ENCODE measurements at places on chromosomes 7 and 10.
A peak's percentile ranks its signal among the peaks of the same experiment; 100 is the strongest.

DNA sequence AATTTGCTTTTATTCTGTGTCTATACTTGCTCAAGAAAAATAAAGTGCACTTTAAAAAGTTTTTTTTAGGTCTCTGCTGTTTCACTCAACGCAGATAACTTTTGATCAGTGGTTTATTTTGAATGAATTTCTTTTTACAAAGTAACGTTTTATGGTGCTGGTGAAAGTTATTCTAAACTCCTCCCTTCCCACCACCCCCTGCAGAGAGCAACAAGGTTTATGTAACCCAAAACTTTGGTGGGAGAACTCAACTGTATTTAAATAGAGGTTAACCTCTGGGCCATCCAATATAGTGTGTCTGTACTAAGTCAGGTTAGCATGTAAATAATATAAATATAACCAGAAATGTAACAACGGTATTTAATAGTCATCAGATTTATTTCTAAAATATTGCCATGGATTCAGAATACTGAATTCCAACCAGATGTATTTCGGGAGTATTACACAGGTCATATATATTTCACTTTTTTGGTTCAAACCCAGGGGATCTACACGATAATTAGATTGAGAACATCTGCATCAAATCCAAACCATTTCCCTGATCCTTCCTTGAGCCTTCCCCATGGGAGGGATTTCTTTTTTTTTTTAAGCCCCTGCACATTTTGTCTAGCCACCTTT is 3.9 kb upstream of the CUX1 start:
- no peak for DNase-seq

DNA sequence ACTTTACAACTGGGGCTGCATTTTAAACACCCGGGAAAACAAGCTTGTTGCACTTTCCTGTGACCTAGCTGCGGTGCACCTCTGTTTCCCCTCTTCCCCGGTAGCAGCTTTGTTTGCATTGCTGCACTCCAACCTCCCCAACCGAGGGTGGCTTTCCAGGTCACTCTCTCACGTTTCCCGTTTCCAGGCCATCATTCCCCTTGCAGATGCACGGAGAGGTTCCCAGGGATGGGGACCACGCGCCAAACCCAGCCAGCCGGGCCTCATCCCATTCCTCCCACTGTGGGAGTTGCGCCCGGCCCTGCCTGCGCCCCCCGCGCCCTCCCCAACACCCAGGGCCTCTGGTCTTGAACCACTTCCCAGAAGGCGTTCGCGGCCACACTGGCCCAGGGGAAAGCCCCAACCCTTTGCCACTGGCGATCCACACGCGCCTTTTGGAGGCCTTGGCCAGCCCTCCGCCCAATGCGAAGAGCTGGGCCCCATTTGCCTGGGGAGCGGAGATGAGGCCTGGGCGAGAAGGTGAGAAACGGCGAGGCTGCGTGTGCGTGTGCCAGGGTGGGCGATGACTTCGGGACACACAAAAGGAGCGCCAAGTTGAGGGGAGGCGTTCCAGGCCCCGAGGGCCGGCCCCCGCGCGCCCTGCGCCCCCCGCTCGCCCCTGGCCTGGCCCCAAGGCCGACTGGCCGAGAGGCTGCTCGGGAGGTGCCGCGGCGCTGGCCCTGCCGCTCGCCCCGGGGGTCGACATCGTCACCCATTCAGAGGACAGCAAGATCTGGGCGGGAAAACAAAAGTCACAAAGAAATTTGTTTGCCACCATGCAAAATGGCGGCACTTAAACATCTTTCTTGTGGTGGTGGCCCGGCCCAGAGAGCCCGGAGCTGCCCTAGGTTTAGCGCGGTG is 15.9 kb downstream of the SKIDA1 start:
- DNase-seq: no peak

- peak; percentile 84 for DNase-seq
Observed at GRCh38 chr10:77405771-77406241, 231.8 kb downstream of the KCNMA1 start.

- DNase-seq: no peak
Observed at GRCh38 chr10:33117816-33118215, 159.8 kb upstream of the ITGB1 start.

GRCh38 chr7:138667535-138668228 is 33.5 kb downstream of the SVOPL start:
- DNase-seq: no peak

DNA sequence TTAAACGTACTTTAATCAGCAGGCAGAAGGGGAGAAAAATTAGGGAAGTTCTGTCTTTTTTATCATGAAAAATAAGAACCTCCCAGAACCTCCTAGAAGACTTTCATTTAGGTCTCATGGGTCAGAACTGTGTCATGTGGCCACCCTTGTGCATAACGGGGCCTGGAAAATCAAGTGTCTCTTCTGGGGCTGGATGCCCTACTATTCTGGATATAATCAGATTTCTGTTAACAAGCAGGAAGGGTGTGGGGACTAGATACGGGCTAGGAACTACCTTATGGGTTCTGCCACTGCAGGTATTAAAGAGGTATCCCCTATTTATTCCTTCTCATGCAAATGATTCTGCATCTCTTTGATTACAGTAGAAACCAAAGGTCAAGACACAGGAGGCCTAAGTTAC is 14.1 kb downstream of the LANCL2 start:
- DNase-seq: no peak

DNA sequence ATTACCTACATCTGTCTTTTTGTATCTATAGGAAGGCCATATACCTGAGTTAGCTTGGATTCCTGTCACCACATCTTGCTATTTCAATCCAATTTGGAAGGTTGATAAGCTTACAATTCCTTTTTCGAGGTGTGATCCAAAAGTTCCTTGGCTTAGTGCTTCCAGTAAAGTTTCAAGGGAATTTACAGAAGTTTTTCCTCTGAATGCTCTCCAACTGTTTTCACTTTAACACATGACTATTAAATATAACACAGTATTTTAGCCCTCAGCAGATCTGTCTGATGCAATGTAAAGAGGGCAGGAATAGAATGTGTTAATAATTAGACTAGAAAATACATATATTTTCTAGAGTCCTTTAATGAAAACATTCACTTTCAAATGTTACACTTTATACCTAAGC is 171.4 kb downstream of the DKK1 start:
- DNase-seq: no peak

DNA sequence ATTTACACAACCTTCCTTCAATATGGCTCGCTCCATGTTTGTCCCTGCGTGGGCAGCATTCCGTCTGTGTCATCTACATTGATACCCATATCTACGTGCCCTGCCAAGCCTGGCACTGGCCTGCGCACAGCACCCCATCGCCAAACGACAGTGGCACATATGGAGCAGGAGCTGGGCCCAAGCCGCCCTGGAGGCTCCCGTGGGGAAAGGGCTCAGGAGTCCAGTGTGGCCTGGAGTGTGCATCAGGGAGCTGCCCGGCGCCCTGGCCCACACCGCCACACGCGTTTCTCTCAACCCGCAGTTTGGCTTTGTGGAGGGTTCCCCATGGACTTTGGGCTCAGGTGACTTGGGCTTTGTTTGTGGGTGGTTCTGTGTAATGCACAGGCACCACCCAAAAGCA is 273.2 kb downstream of the PTPRN2 start:
- DNase-seq: no peak

DNA sequence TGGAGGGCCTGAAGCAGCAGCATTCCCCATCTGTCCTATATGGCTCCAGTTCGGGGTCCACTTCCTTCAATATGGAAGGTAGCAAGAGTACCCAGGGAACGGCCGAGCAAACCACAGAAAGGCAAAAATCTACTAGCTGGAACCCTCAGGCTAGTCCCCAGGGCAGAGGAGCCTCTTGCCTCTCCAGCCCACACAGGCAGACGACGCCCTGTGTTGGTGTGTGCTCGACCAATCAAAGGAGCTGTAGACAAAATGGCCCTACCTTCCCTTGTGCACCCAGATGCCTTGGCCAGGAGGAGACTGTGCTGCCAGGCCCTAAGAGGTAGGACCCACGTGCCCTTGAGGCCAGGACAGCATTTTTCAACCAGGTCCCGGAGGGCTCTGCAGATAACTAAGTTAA is 91.5 kb downstream of the FAM53B start:
- no peak for DNase-seq

DNA sequence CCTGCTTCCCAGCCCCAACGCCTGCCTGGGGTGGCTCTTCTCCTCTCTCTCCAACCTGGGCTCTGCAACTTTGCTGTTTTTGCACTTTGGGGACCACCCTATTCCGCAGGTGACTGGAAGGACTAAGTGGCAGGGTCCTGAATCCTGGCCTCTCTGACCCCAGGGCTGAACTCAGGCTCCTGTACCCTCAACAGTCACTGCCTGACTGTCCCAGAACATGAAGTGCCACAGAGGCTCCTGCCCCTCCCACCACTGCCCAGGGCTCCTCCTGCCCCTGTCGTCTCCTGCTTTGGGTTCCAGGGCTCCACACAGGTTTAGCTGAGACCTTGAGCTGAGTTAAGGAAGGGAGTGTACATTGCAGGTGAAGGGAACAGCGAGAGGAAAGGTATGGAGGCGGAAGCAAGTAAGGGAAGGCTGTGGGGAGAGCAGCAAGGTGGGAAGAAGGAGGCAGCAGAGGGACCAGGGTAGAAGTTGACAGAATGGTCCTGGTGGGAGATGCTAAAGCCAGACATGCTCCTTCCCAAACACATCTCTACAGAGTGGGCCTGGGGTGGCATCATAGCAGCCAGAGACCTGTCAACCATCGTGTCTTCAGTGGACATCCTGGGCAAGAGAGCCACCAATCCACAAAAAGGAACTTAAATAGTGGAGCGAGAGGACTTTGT is 5.7 kb upstream of the GRID1 start:
- DNase-seq: no peak

DNA sequence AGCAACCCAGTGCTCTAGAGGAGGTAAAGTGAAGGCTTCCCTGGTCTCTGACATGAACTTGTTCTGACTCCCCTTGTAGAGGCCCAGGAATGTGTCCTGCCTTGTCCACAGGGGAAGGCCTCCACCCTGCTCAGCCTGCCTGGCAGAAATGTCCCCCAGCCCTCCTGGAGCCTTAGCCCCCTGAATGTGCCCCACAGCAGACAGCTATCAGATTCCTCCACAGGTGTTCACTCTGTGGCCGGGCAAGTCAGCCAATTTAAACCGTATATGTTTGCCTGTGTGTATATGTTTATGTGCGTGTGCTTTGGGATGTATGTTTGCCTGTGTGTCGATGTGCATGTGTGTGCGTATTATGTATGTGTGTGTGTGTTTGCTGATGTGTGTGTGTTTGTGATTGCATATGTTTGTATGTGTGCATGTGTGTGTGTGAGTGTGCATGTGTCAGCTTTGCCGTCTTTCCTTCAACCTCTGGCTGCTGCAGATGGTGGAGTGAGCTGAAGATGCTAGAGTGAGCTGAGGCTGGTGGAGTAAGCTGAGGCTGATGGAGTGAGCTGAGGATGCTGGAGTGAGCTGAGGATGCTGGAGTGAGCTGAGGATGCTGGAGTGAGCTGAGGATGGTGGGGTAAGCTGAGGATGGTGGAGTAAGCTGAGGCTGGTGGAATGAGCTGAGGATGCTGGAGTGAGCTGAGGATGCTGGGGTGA is 68.9 kb upstream of the ANTXRL start:
- DNase-seq: no peak

DNA sequence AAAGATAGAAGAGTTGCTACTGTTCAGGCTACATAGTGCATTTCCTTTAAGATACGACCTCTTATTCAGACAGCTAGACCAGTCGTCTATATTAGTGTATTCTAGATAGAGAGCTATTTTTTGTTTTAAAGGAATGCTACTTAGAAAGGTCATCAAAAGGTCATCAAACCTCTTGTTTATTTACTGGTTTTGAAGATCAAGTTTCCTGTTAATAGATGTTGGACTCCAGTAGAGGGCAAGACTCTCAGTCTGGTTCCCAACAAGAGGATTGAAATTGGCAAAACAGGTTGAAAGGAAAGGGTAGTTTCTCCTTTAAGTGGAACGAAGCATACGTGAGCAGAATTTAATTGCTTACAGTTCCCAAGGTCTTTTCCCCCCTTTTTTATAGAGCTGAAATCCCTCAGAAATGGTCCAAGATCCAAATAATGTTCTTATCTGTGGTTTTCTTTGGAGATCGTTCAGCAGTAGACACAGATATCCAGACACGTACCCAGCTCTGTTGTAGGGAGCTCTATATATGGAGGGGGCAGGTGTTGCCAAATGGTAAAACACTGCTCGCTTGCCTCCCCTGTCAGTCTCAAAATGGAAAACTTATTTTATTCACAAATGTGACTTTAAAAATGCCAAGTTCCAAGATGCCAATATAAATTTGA is 37.2 kb downstream of the BAMBI start:
- DNase-seq: no peak

- DNase-seq: peak; percentile 7
Observed at GRCh38 chr7:120583899-120584586, 273.9 kb downstream of the TSPAN12 start.

DNA sequence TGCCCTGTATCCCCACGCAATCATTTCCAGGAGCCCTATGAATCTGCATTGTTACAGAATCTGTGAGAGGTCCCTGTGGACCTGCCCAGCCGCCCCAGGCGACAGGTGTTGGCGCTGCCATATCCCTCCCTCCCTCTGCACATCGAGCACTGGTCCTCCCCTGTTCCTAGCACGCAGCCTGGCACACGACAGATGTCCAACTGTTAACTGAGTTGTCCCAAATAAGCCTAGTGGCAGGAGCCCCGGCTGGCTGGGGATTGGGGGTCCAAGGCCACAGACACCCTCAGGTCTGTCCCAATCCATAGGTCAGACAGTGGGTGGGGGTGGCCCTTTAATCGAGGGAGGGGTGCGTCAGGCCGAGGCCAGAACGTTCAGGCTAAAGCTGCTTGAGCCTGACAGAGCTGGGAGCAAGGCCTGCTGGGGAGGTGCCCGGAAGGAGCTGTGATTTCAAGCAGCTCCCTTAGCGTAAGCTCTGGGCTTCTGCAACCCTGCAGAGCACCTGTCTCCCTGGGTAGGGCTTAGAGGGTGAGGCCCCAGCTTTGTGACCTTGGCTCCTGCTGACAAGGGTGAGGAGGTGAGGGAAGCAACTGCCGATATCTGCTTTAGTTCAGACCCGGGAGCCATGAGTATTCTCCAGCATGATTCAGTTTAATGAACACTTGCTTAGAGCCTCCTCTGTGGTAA is 40.1 kb downstream of the ADRA2A start:
- DNase-seq: no peak

DNA sequence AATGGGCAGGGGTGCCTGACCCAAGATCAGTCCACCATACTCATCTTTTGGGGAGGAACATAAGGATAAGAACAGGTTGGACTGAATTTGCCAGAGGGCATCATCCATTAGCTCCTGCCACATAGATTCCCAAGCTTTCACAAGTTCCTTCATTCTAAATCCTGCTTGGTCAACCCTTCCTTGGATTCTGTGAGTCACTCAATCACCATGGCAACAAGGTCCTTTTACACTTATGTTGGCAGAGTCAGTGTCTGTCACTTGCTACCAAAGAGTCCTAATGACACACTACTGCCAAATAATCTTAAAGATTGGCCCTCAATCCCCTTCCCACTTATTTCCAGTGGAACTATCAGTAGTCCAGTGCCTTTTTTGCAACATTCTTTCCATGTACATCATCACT is 5.0 kb upstream of the LGI1 start:
- DNase-seq: no peak

DNA sequence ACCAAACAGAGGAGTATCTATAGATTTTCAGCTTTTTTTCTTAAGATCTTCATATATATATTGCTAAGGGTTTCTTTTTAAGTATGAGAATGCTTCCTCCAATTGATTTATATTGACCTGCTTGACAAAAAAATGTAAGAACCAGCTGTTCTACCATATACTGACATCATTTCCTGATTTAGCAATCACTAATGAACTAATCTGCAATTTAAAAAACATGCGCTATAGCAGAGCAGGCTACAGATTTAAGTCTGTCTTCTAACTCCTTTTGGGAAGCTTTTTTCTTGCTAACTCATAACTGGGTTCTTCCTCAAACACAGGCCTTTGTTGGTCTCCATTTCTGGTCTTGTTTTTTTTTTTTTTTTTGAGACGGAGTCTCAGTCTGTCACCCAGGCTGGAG is 33.2 kb downstream of the ABCC2 start:
- no peak for DNase-seq

GRCh38 chr7:3092468-3092867 is 48.8 kb upstream of the CARD11 start:
- DNase-seq: no peak

Data from 8988T (cell line).